ENCODE measurements at places on chromosomes 1 and 21.

- no peak for DNase-seq
These were observed 5.4 kb upstream of the IGSF8 start for GRCh38 chr1:160103658-160104408.

DNA sequence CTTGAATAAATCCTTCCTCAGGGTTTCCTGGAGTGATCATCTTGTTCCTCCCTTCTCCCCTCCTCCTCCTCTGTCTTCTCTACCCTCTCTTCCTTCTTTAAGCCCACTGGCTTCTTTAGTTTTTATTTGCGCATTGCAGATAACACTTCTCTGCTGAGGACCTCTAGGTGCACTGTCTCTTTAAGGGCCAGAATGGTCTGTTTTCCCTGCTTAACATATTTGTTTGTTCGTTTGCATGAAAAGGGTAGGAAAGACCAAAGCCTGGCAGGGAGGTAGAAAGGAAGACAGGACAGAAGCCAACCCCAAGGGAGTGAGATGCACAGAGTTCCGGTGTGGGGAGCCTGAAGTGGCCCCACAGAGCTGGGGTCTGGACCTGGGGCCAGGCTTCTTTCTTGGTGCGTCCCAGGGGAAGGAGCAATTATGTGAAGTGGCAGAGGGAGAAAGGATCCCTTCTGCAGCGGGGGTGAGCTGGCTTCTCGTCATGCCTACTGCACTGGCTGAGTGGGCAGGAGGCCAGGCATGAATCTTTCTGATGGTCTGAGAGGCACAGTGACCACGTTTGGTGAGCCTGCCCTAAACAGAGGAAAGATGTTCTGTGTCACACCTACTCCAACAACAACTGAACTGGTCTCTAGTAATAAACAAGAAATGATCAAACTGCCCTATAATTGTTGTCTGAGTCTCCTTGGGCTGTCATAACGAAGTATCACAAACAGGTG is 232.7 kb downstream of the KCNJ6 start:
- DNase-seq: no peak

DNA sequence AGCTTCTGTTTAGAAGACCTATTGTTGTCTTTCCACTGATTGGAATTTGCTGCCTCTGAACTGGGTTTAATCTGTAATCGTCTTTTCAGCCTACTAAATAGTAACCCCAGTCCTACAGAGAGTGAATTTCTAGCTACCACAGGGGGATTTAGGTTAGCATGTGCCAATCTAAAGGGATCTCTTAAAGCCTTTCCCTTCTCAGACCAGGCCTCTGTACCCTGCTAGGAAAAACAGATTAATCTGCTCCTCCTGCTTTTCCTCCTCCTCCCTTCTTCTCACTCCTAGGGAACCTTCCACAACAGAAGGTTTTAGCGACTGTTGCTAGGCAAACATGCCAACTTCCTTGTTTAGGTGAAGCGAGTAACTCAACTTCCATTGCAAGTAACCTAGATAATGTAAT is 1.3 kb upstream of the RC3H1 start:
- DNase-seq: no peak

GRCh38 chr1:30273456-30273855 is 449.9 kb downstream of the MATN1 start:
- DNase-seq: no peak

DNA sequence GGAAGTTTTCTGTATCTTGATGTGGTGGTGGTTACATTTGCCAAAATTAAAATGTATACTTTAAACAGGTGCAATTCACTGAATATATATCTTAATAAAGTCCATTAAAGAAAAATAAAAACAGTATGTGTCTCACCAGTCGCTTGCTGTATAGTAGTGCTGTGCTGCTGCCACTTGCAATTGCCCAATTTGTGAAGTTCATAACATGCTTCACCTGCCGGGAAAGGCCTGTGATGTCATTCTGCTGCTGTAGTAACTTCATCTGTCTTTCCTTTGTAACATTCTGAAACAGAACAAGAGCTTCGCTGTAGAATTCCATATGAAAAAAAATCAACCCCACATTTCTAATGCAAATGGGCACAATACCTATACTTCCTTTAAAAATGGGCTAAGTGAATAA is 83.4 kb downstream of the TRIM33 start:
- DNase-seq: no peak

- DNase-seq: no peak
These were observed 204.8 kb downstream of the KCNK2 start for GRCh38 chr1:215287362-215287761.

- no peak for DNase-seq
These were observed 7.5 kb upstream of the ZNF436 start for GRCh38 chr1:23376890-23377811.

- no peak for DNase-seq
These were observed 8.3 kb downstream of the TNNT2 start for GRCh38 chr1:201369209-201369608.

DNA sequence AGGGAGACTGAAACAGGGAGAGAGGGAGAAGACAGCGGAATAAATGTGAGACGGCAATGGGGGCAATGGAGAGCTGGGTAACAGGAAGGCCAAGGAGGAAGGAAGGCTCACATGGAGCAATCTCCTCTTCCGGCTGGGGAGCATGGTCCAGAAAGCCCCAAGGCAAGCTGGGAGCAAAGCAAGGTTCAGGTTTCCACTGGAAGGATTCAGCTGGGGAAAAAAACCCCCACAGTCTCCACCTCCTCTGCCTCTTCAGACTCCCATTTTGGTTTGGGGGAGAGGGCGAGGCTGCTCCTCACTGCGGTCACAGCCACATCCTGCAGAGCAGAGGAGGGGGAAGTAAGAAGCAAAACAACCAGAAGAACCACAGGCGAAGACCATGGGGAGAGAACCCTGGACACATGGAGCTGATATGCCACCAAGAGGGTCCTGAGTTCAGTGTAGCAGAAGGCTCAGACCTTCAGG is 650 bp downstream of the TNFAIP8L2 start:
- no peak for DNase-seq

GRCh38 chr1:211892577-211892976 is 62.0 kb upstream of the LPGAT1 start:
- DNase-seq: no peak

- DNase-seq: no peak
These were observed 73.1 kb upstream of the CACHD1 start for GRCh38 chr1:64396817-64397216.

GRCh38 chr1:214184992-214185391 is 96.0 kb upstream of the SMYD2 start:
- no peak for DNase-seq

- peak; percentile 97 for DNase-seq
These were observed 36.9 kb downstream of the UMODL1 start for GRCh38 chr21:42107881-42108553.

DNA sequence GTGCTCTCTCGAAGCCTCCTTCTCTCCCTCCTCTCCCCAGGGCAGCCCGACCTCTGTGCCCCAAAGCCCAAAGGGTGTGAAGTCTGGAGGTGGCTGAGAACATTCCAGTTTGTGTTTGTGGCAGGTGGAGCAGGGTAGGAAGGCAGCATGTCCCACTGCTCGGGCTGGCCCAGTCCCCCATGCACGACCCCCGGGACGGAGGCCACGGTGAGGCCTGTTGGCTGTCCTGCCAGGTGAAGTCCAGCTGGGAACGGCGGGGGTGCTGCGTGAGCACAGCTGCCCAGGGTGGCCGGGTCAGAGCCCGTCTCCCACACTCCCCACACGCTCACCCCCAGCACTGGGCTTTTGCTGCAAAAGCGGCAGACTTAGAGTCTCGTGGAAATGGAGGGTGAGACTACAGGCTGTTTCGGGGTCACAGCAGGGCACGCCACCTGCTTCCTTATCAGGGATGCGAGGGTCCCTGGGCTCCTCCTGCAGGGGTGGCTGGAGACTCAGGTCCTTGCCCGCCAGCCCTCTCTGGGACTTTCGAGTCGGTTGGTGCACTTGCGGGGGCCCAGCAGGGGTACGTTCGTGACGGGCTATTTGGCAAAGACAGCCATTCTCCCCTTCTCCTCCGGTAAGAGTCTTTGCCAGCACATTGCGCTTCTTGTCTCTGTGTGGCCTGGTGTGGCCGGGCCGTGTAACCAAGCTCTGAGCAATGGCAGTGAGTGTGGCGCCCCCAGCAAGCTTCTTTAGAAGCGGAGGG is 40.3 kb downstream of the MORN1 start:
- no peak for DNase-seq

GRCh38 chr1:167510244-167510643 is 8.1 kb downstream of the CD247 start:
- DNase-seq: no peak

GRCh38 chr1:161905269-161905884 is 118.3 kb downstream of the OLFML2B start:
- no peak for DNase-seq

GRCh38 chr1:217896490-217896889 is 265.3 kb downstream of the SPATA17 start:
- no peak for DNase-seq

- DNase-seq: no peak
These were observed 45.7 kb downstream of the MIS18A start for GRCh38 chr21:32233055-32233546.

DNA sequence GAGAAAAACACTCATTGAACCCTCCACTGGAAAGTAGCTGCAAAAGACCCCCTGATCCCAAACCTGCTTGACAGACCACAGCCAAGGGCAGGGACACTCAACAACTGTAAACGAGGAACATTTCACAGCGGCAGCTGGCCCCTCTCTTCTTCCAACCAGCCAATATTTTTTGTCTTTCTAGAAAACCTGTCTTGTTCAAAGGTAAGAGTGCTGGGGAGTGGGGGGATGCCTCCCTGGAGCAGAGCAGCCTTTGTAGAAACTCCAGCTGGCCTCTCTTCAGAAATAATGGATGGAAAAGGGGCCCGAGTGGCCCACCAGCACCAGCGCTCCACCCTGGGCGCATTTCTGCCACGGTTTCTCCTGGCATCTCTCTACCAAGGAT is 384.0 kb downstream of the RRAGC start:
- no peak for DNase-seq

GRCh38 chr1:43705982-43706597 is 1.2 kb upstream of the ST3GAL3 start:
- no peak for DNase-seq

Measured in GM19239 (cell line).